ENCODE measurements at places on chromosomes 5 and 9.

GRCh38 chr9:37392272-37392671, 30.2 kb upstream of the GRHPR start:
- DNase-seq, result no peak

- DNase-seq, result no peak
These were observed 91.4 kb downstream of the CACNA1B start for GRCh38 chr9:137969008-137969407.

- no peak for DNase-seq
These were observed 258.3 kb upstream of the EFNA5 start for GRCh38 chr5:107929080-107929479.

DNA sequence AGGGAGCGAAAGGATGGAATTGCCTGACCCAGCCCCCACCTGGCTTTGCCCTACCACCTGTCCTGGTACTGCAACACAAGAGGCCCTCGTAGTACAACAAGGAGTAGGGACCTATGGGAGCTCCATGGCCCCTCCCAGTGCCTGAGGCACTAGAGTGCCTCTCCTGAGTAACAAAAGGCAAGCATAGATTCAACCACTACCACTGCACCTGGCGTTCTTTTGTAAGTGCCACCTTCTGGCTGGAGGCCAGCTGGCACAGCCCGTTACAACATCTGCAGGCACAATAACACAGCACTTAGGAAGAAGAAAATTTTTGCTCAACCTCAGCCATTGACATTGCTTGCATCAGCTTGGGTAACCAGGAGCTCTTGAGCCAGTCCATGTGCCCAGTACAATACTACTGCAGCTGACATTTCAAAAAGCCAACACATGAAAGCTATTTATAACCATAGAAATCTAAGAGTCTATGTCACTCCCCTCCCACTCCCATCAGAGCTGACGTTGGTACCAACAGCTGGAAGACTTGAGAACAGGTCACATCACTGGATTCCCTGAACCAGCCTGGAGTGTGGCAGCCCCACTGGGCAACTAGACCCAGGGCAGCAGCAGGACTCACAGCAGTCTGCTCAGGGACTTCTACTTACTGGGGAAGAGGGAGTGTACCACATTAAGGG, 17.7 kb upstream of the FAM174A start:
- no peak for DNase-seq

- DNase-seq, result no peak
These were observed 916 bp downstream of the TOR1A start for GRCh38 chr9:129822898-129823541.

DNA sequence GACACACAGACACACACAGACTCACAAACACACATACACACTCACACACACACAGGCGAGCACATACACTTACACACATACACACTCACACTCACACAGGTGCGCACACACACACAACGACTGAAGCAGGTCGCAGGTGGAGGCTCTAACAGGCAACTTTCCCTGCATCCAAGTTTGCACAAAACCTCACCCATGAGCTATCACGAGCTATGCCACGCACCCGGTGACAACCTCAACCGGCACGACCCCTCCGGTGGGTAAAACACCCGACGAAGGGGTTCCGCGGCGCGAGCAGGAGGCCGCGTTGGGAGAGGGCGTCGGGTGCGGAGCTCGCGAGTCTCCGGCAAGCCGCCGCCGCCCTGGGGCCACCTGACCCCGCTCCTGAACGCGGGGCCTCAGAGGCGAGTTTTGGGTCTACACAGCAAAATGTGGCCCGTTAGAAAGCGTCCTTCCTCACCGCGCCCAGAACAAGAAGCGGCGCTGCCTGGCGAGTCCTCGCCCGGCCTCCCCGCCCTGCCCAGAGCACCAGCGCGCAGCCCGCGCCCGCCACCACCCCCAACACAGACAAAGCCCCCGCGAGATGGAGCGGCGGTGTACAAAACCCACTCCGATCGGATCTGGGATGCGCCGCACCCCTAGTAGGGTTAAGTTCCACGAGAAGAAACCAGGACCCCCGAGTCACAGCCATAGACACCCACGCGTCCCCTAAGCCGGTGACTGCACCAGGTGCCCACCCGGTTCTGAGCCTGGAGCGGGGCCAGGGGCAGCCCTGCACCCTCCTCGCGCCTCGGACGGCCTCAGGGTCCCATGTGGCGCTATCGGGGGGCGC, 665 bp downstream of the SLC6A3 start:
- DNase-seq, result no peak

DNA sequence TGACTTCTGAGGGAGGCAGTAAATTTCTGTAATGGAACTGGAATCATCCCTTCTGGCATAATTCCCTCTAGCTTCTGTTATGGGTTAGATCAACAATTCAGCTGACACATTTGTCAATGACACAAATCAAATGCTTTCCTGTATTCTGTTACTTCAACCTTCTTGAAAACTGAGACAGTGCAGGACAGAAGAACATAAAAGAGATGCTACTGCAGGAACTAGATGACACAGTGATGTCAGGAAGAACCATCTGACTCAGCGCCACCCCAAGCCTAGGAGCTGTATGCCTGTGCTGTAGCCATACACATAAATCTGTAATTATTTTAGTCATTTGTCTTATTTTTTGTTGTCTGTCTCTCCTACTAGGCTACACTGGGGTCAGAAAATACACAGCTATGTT, 18.2 kb upstream of the CEP120 start:
- no peak for DNase-seq

- DNase-seq, result no peak
These were observed 1.2 kb upstream of the BTF3 start for GRCh38 chr5:73496984-73497457.

GRCh38 chr5:171291371-171291770, 17.7 kb upstream of the TLX3 start:
- DNase-seq, result no peak

- no peak for DNase-seq
These were observed 24.6 kb downstream of the PDZD2 start for GRCh38 chr5:31663519-31663918.

DNA sequence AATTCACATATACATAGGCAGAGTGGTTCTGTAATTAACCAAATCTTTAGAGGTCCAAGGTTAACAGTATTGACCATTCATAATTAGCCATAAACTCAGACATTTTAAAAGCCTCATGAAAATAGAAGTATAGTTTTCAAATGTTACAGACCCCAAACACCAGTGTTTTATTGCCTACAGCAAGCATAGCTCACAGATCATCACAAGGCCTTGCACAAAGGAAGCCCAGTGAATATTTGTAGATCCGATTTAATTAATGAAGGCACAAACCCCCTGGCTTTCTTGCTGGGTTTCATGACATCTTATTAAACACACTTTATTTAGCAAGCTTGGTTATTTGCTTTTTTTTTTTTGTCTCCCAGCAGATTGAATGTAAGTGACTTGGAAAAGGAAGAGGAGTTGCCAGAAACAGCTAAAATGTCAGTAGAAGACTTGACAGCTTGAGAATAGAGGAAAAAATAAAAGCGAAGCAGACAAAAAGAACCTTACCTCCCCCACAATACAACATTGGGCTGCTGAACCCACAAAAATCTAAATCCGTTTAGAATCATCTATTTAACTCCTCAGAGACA, 283.9 kb upstream of the TNC start:
- DNase-seq, result no peak

DNA sequence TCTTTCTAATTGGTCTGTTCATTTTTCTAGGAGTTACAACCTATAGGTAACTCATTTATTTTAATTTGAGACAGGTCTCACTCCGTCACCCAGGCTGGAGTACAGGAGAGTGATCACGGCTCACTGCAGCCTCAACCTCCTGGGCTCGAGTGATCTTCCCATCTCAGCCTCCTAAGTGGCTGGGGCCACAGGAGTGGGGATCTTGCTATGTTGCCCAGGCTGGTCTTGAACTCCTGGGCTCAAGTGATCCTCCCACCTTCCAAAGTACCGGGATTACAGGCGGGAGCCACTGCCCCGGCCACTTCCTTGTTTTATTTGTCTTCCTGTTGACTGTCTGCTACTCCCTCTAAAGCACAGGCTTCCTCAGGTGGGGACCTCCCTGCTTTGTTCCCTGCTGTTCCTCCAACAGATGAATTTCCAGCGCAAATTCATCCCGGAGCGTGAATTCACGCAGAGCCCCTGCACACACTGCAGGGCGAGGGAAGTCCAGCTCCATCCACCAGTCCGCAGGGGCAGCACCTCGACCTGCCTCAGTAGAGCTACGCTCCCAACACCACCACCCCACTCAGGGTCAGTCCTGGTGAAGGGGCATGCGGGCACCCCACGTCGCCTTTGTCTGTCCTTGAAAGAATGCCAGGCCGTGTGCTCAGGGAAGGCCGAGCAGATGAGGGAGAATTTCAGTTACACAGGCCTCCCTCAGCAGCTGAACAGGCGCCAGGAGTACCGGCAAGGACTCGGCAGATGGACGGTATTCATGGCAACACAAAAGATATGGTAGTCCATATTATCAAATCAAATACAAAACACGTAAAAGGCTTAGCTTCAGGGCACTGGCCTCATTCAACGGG, 6.3 kb downstream of the QSOX2 start:
- DNase-seq, result no peak

GRCh38 chr5:141814064-141814964, 63.9 kb downstream of the PCDH1 start:
- no peak for DNase-seq

- DNase-seq, result no peak
These were observed 4.5 kb upstream of the TRMT10B start for GRCh38 chr9:37749129-37749528.

DNA sequence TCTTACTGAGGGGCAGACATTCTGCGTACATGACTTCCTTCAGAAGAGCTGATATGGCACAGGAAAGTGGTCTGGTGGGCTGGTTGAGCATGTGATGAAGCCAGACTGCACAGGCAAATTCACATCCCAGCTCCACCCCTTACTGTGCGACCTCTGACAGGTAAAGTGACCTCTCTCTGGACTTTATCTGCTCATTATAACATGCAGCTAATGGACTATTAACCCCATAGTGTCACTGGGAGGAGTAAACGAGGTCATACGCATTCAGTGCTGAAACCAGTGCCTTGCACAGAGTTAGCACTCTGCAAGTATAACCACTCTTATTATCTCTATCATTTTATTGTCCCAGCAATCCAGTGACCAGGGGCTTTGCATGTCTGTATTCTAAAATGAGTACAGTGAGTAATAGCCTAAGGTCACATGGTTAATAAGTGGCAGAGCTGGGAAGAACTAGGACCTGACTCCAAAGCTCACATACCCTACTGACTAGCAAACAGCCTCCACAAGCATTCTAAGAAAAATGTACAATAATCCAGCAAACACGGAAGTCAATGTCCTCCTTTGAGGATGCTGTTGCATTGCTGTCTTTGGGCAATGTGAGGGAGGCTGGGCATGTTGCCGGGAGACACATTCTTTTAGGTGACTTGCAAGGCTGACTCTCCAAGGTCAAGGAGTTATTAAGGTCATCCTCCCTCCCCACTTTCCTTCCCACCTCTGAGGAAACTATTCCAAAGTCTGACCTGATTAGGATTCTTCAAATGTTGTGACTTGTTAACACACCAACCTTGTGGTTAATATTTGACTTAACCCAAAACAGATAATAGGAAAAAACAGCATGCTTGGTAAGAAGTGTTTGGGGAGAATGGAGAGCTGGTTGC, 19.0 kb downstream of the GLRX start:
- DNase-seq, result no peak

DNA sequence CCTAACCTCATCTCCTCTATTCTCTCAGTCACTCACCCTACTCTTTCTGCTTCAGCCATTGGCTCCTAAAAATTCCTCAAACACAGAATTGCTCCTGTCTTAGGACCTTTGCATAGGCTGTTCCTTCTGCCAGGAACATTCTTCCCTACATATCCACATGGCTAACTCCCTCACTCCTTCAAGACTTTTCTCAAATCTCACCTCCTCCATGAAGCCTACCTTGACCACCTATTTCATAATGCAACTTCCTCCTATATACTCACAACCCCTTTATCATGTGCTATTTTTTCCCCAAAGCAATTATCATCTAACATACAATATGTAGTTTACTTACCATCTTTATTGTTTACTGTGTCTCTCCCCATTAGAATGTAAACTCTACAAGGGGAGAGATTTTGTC, 45.8 kb downstream of the ARL15 start:
- no peak for DNase-seq

DNA sequence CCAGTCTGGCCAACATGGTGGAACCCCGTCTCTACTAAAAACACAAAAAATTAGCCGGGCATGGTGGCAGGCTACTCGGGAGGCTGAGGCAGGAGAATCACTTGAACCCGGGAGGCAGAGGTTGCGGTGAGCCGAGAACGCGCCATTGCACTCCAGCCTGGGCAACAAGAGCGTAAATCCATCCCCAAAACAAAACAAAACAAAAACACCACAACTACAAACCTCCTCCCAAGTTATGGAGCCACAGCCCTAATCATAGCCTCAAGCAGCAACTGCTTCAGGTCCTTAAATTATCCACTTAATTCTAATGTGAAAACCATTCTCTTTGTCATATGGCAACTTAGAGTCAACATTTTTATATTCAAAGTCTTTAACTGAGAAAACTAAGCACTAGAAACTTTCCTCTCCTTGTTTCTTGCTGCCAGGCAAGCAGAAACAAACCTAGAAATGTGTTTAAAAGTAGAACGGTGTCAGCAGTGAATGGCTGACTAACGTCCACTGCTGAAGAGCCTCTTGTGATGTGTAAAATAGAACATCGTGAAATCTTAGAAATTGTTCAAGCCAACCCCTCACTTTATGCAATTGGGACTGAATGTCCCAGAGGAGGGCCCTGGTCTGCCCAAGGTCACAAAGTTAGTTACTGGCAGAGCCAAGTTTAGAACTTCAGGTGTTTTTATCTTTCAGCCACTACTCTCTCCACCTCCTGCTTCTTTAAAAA, 5.7 kb downstream of the TMEM245 start:
- DNase-seq, result no peak

- no peak for DNase-seq
These were observed 50.7 kb upstream of the VLDLR start for GRCh38 chr9:2570615-2571479.

- DNase-seq, result no peak
These were observed 7.7 kb downstream of the HNRNPK start for GRCh38 chr9:83972286-83972685.

GRCh38 chr5:14240359-14240758, 97.2 kb downstream of the TRIO start:
- DNase-seq, result no peak

GRCh38 chr5:98110791-98111190, 662.7 kb upstream of the RGMB start:
- no peak for DNase-seq

GRCh38 chr5:107576736-107577393, 93.9 kb downstream of the EFNA5 start:
- DNase-seq, result no peak

DNA sequence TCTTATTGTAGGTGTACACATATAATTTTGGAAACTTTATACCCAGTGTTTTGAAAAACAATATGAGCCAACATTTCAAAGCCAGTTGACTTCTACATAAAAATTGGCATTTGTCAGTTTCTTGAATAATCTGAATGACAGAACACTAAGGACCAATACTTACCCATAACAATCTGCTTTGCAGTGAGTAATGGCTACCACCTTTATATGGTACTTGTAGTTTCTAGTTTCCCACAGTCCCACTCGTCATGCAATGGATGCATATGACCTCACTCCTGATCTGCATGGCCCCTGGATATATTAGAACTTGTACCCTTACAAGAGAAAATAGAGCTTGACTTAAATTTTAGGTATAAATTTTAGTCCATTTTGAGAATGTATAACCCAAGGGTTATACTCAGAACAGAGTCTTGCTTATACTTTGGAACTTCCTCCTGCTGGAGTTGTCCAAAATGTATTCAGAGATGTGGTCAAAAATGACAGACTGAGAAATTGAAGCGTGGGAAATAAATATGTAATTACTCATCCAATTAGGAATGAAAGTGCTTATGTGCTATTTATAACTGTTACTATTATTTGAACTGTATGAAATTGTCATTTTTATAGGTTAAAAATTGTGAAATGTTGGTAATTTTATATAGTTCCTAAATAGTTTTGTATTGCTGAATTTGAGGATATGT, 19.5 kb downstream of the XRCC4 start:
- DNase-seq, result no peak

Measured in activated CD4-positive, CD25-positive, alpha-beta regulatory T cell (primary cell).